ENCODE measurements at places on chromosomes 12 and 14.

GRCh38 chr12:115922952-115923564, 354.4 kb downstream of the MED13L start:
- DNase-seq, result no peak

GRCh38 chr14:92678766-92679165, 69.7 kb downstream of the LGMN start:
- DNase-seq, result no peak

GRCh38 chr12:128586451-128587029, 237.2 kb downstream of the SLC15A4 start:
- DNase-seq, result no peak

DNA sequence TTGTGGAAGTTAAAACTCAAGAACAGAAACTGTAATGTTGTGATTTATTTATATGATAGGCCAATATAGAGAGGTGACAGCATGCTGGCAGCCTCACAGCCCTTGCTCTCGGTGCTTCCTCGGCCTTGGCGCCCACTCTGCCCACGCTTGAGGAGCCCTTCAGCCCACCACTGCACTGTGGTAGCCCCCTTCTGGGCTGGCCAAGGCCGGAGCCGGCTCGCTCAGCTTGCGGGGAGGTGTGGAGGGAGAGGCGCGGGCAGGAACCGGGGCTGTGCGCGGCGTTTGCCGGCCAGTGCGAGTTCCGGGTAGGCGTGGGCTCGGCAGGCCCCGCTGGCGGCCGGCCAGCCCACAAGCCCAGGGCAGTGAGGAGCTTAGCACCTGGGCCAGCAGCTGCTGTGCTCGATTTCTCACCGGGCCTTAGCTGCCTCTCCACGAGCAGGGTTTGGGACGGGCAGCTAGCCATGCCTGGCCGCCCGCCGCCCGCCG, 65.8 kb upstream of the SLC8A3 start:
- DNase-seq, result peak; percentile 61

- DNase-seq, result no peak
Observed at GRCh38 chr12:93177208-93178153, 200.2 kb upstream of the NUDT4 start.

- no peak for DNase-seq
Observed at GRCh38 chr14:66315548-66315947, 170.6 kb upstream of the CCDC196 start.

DNA sequence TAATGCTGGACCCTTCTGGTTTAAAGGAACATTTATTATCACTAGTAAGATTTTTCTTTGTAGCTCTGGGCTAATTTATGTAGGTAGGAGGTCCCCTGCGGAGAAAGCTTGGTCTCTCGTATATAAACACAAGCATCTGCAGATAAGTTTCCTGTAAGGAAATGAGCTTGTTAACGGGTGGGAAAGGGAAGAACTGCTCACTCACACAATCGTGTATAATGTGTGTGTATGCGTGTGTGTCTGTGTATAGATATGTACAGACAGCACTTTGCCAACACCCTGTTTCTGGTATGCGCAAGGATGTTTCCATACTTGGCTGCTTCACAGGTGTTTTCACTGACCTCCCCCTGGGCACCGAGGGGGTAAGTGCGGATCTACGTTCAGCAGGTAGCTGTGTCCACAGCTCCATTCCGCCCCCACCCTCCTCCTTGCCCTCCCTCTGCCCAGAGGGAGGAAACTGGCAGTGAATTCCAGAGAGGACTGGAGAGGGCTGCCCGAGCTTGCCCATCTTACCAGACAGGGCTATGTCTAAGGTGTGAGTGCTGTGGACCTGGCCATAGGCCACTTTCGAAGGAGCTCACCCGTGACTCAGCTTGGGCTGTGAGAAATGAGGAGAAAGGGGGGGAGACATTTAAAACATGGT, 65.2 kb downstream of the NINJ2 start:
- no peak for DNase-seq

- no peak for DNase-seq
Observed at GRCh38 chr12:24854017-24854416, 94.9 kb downstream of the BCAT1 start.

GRCh38 chr12:77122661-77123060, 57.3 kb upstream of the E2F7 start:
- DNase-seq, result no peak

DNA sequence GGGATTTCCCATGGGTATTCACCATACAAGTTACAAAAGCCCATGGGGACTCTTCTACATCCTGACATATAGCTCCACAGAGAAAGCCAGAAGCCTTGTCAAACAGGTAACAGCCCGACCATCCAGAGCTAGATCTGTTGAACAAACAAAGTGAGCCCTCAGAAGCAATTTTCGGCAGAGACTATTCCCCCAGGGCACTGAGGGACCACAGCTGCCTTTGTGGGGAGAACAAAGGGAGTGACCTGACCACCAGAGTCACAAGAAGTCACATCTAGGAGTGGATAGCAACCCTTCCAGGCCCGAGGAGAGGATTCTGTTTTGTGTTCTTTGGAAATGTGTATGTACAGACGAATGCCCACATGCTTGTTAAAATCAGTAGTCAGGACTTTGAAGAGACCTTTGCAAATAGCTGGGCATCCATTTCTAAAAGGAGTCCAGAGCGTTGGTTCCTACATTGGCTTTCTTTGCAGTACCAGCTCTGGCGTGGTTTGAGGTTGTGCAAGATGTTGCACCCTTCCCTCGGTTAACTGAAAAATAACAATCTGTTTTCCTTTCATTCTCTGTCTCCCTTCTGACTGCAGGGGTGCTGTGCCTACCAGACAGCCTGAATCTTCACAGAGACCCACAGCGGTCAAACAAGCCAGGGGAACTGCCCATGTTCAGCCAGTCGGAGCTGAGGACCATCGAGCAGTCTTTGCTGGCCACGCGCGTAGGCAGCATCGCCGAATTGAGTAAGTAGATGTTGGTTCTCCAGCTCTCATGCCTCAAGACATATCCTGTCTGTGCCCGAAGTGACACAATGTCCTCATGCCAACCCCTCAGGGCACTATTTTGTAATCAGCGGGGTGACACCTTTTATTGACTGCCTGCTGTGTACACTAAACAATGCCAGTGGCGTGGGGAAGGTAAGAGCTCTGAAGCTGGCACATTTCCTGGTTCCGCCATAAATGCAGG, 165.4 kb upstream of the PWP1 start:
- DNase-seq, result no peak

DNA sequence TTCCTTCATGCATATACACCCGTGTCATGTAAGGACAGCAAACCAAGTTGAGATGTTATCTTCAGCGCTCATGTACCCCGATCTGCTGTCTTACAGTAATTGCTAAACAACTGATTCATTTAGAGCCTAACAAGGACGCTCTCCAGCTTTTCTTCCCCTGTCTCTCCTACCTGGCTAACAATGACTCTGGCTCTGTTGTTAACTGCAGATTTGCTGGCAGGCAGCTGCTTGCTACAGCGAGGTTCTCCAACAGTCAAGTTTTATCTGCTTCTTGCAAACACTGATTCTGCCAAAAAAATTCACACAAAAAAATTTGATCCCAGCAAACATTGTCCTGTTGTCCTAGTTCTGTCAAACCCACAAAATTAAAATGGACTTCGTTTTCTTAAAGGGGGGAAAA, 101.6 kb downstream of the OTX2 start:
- DNase-seq, result no peak

DNA sequence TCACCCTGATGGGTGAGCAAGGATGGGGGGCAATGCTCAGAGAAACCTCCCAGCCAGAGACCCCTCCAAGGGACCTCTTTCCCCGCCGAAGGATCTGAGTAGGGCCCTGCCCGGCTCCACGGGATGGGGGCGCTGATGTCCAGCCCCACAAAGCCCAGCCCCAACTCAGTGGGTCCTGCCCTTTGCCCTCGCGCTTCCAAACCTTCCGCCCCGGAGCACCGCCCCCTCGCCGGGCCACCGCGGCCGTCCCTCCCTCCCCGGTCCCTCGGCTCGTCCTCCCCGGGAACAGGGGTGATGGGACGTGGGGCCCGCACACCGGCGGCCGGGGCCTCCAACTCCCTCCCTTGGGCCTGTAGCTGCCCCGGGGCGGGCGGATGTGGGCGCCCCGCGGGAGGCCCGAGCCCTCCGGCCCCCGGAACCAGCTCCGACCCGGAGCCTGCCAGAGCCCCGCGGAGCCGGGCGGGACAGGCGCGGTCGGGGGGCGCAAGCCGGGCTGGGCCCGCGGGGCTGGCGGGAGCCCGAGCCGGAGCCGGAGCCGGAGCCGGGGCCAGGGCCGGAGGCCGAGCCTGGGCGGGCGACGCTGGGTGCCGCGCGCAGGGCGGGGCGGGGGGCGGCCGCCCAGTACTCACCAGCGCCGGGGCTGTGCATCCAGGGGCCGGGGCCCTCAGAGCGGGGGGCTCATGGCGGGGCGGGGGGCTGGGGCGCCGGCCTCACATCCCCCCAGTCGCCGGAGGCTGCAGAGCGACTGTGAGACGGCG, 386 bp downstream of the HDAC7 start:
- DNase-seq, result peak; percentile 69

DNA sequence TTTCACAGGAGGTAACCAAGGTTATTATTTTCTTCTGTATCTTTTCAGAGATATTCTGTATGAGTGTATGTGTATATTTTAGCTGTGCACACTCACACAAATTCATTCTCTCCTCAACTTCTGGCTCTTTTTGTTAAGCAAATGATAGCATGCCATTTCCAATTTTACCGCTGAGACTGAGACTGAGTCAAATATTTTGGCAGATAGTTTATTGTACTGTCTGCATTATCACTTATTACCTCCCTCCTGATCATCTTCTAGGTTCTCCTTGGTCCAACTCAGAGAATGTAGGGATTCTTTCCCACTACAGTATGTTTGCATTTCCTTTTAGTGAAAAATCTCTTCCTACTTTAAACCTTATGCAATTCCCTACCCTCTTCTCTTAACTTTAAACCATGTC, 33.3 kb downstream of the DACT1 start:
- DNase-seq, result no peak

DNA sequence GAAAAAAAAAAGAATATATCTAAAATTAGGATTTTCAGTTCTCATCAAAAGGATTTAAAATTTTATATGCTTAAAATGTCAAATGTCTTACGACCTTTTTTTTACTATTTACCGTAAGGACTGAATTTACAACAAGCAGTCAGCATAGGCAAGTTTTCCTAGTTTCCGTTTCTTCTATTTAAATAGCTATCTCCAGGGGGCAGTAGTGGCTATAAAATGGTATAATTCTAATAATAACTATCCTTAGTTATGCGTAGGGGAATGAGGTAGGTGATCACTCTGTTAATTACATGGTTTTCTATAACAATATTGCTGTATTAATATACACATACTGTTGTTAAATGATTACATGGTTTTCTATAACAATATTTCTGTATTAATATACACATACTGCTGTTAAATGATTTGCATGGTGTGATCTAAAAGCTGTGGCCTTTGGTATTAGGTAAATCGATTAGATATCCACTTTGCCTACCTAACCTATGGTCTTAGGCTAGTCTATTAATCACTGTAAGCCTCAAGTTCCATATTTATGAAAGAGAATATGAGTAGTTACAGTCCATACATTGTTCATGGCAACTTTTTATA, 217.7 kb upstream of the PDZRN4 start:
- DNase-seq, result no peak

DNA sequence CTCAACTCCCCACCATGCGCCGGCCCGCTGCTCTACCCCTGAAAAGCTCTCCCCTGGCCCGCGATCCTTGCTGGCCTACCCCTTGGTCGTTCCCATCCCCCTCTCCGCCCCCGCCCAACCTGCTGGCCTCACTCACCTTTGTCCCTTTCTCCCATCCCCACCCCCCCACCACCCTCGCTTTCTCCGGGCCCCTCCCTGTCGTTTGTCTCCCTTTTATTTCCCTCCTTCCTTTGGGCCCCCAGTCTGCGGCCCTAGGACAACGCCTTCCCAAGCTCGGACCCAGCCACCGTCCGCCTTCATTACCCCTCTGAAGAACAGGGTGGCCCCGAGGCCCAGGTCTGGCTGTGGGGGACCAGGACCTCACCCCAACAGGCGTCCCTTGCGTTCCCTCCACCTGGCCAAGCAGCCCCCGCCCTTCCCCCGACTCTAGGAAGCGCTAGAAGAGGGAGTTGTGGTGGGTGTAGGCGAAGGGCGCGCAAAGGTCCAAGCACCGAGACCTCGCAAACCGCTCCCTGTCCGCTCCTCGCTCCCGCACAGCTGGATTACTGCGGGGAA, 6.9 kb upstream of the SLC7A7 start:
- DNase-seq, result peak; percentile 35

DNA sequence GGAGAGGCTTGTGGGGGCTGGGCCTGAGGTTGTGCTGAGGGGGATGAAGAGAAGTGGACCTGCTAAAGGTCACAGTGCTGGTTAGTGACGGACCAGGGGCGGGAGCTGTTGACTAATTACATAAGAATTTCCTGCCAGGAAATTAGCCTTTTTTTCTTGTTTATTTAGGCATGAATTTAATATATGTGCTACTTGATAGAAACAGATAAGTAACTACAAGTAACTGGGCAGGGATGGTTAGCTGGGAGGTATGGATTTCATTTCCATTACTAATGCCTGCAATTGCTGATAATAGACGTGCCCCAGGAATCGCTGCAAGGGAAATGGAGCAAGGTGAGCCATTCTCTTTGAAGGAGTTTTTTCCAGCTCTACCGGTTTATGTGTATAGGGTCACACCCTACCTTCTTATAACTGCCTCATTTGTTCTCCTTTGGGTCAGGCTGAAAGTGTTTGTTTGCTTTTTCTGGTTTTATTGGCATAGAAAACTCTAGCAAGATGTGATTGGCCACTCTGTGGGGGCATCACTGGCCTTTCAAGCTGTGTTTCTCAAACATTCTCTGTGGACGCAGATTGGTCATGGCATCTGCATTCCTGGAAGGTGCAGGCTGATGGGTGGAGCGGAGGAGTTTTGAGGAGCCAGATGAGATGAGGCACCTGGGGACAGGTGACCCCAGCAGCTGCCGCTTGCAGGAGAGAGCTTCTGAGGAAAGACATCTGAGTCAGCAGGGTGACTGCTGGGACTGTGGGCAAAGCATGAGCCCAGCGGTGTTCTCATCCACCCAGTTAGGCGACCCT, 19.0 kb upstream of the GPRC5A start:
- no peak for DNase-seq

GRCh38 chr12:97752129-97752528, 289.5 kb downstream of the RMST start:
- no peak for DNase-seq

DNA sequence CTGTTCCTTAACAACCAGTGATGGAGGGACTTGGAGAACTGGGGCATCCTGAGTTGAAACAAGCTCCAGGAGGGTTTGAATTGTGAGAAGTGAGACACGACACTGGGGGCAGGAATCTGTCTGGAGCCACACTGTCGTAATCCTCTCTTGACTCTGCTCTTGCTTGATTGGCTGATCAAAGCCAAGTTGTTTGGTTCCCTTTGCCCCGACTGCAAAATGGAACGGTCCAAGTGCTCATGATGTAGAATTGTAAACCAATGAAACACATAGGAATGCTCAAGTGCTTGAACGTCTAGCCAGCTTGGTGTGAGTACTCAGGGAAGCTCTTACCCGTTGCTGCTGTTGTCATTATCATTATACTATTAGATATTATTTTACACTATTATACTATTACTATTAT, 98.1 kb downstream of the TMEM132C start:
- no peak for DNase-seq
